Effector memory CD8-positive, alpha-beta T cell (primary cell): ENCODE measurements at places on chromosomes 16 and 17.
A peak's percentile ranks its signal among the peaks of the same experiment; 100 is the strongest.

GRCh38 chr16:87556941-87557459 is 45.3 kb upstream of the JPH3 start:
- DNase-seq: no peak

- DNase-seq: no peak
Observed at GRCh38 chr16:3292604-3293003, 9.3 kb downstream of the ZNF263 start.

GRCh38 chr16:20409398-20410120 is at the start of gene ACSM5:
TSS of gene ACSM5 (plus strand) at chr16:20409534. CDS start at chr16:20411485, 1,951 bp downstream.
- no peak for DNase-seq

GRCh38 chr17:58338841-58339754 is 10.5 kb upstream of the TSPOAP1 start:
- no peak for DNase-seq

DNA sequence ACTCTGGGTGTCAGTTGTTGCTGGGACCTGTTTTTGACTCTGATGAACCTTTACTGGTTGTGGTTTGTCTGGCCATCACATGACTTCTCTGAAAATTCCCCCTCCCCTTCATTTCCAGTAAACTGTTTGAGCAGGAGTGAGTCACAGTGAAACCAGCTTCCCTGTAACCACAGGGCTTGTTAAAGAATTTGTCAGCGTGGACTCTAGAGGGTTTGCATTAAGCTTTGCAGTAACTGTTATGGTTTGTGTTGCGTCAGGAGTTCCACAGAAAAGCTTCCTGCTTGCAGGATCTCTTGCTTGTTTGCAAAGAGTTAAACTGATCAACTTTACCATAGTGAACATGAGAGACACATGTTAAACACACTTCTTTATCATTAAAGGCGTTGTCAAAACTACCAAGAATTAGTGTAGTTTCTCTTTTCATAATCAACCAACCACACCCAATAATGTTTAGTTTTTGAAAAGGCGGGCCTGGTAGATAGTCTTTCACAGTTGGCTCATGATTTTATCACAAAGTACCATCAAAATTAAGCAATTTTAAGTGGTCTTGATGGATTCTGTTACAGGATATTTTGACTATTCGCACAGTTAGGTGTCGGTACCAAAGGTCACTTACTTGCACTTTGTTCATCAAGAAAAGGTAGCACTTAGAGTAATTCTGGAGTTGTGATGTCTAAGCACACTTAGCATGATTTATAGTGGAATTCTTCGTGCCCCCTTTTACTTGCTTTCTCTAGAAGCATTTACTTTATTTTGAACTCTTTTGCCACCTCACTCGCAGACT is 79.3 kb downstream of the VMP1 start:
- peak; percentile 64 for DNase-seq

DNA sequence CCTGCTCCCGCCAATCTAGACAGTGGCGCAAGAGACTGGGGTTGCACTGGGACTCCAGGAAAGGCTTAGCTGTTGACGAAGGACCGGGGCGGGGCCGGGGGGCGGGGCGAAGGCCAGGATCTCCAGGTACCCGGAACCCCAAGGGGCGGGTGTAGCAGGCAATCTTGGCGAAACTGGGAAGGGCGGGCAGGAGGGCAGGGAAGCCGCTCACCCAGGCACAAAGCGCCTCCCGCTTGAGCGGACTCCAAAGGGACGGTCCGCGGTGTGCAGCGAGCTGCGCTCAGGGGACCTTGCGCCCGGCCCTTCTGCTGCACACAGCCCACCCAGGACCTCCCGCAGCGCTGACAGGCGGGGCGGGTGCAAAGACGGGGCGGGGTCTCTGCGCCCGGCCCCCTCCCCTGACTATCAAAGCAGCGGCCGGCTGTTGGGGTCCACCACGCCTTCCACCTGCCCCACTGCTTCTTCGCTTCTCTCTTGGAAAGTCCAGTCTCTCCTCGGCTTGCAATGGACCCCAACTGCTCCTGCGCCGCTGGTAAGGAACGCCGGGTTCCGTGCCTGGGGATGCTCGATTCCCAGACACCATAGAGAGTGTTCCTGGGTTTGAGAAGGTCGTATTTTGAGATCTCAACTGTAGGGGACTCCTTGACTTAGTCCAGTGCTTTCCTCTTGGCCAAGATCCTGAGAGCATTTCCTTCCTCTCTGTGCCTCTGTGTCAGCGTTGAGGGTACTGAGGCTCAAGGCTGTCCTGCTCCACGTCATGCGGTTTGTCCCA is at the start of gene MT1F:
Gene MT1F (plus strand): TSS at position 405 of the 772 bp plus-strand sequence. CDS start 100 bp downstream, at position 505.
- DNase-seq: peak; percentile 54

DNA sequence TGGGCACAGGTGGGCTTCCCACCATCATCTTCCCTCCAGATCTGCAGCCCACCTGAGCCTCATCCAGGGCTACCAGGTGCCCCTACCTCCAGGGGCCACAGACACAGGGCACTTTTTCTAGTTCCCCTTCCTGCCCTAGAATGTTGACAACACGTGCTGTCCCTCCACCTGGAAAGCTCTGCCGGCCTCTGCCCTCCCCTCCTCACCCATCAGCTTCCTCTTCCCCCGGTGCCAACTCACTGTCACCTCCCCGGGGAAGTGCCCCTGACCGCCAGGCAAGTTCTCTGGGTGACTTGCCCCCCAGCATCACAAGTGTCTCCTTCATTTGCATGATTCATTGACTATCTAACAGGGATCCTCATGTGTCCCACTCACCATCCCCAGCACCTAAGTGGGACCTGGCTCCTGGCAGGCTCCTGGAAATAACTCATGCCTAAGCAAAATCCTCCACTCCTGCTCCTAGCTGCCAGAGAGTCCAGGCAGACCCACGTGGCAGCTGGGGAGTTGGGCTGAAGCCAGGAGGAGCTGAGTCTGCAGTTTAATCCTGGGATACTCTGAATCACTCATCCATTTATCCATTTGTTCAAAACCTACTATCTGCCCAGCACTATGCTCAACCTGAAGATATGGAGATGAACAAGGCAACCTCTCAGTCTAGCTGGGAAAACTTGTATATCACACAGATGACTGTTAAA is 304.4 kb downstream of the FOXL1 start:
- DNase-seq: no peak

DNA sequence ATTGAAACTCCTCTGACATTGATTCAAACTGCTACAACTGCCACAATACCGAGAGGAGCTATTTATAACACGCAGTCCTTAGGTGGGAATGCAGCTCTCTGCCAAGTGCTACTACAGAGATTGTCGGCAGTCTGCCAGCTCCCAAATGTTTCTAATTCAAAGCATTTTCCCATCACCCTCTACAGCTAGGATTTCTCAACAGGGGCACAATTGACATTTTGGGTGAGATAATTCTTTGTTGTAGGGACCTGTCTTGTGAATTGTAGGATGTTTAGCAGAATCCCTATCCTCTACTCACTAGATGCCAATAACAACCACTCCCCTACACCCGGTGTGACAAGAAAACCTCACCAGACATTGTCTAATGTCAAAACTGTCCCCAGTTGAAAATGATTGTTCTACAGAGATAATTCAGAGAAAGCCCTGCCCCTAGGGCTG is 7.8 kb upstream of the N4BP1 start:
- DNase-seq: no peak

GRCh38 chr16:80947708-80948625 is 58.7 kb downstream of the CMC2 start:
- DNase-seq: no peak

DNA sequence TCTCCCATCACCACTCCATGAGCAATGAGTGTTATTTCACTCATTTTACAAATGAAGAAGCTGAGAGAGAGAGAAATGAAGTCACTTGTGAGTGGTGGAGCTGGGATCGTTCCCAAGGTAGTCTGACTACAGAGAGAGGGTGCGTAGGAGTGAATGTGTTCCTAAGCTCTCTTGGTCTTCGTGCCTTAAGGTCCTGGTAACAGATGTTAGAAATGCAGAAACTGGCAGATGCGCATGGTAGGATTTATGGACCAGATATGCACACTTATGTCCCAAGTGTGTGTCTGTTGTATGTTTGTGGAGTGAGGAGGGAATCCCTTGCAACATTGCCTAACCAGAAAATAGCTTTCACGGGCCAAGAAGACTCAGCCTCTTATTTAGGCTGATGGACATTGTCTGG is 93.2 kb upstream of the ZNF469 start:
- DNase-seq: no peak

- DNase-seq: no peak
Observed at GRCh38 chr17:31054761-31055160, 40.0 kb upstream of the NF1 start.

DNA sequence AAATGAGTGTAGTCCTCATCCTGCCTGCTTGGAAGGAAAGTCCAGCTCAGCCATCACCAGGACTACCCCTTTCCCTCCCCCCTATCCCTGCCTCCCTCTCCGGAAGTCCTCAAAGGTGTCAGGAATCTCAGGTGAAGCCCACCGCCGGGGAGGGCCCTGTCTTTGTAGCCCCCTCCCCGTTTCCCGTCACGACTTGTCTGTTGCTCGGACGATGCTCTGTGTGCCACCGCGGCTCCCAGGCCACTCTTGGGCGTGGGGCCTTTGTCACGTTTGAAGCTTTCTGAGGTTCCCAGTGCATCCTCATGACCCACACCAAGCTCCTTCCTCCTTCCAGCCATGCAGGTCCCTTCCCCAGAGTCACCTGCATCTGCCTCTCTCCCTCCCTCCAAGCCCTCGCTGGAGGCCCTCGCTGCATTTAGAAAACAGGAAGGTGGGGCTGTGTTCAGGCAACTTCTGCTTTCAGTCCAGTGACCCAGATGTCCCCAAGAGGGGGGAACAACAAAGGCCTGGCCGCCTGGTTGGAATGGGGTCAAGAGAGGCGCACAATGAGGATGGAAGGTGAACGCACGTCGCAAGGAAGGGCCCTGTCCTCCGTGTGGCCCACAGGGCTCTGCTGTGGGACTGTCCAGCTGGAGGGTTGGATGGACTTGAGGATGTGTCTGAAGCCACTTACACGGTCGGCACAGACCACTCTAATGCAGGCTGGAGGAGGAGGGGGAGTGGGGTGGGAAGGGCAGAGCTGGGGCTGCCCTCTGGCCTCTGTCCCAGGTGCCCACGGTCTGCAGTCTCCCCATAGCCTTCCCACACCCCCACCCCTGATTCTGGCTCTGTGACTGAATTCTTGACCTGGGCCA is 59.9 kb downstream of the OR1D5 start:
- DNase-seq: no peak

- no peak for DNase-seq
Observed at GRCh38 chr16:11350921-11351335, 5.7 kb downstream of the RMI2 start.

DNA sequence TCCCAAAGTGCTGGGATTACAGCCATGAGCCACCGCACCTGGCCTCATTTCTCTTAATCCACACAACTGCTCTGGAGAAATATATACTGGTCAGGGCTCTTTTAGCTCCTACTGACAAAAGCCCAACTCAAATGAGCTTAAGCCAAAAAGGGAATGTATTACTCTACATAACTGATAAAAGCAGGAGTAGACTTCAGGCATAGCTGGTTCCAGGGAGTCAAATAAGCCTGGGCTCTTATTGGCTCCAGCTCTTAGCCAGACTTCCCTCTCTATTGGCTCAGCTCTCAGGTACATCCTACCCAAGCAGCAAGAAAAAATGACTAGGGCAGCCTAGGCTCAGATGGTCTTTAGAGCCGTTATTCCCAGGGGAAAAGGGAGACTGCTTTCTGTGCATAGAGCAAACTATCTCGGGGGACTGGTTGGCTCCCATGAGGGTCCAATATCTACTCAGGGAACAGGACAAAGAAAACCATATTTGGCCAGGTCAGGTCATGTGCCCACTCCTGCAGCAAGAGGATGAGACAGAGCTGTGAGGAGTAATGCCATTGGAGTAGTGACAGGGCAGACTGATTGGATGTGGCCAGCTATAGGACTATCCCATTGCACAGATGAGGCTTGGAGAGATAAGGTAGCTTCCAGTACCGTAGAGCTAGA is 21.2 kb downstream of the TBX2 start:
- DNase-seq: no peak

DNA sequence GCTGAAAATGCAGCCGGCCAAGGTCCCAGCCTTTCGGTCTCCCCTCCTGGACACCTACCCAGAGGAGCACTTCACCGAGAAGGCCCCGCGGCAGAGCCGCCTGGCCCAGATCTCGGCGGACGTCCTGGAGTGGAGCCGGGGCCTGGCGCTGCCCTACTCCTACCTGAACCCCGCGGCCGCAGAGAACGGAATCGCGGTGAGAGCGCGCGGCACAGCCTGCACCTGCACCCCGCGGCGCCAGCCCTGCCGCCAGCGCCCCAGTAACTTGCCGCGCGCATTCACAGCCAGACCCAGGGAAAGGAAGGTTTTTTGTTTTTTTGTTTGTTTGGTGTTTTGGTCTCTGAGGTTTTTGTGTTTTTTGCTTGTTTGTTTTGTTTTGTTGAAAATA is 15.2 kb downstream of the ALOX12B start:
- DNase-seq: no peak

- DNase-seq: no peak
Observed at GRCh38 chr16:9248162-9248561, 156.7 kb downstream of the HAPSTR1 start.

DNA sequence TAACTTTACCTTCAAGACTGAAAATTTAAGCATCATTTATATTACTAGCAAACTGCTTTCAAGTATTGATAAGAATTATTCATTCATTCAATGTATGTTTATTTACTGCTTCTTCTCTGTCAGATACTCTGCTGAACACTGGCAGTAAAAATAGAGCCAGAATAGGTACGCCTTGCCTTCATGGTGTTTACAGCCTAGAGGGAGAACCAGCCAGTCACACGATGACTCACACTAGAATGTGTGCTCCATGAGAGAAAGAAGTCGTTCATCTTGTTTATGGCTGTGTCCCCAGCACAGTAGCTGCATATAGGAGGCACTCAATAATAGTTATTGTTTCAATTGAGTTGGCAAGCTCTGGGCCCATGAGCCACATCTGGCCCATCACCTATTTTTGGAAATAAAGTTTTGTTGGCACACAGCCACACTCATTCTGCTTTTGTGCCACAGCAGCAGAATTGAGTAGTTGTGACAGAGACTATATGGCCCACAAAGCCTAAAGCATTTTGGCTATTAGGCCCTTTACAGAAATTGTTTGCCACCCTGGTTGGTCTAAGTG is 84.2 kb downstream of the TMC6 start:
- DNase-seq: no peak

GRCh38 chr16:9212621-9213020 is 121.2 kb downstream of the HAPSTR1 start:
- DNase-seq: no peak

GRCh38 chr17:491086-492021 is 138.7 kb upstream of the RPH3AL start:
- peak; percentile 47 for DNase-seq
